ENCODE measurements at places on chromosomes 11 and 22.

- no peak for DNase-seq
Observed at GRCh38 chr11:43515090-43515489, 156.4 kb downstream of the TTC17 start.

DNA sequence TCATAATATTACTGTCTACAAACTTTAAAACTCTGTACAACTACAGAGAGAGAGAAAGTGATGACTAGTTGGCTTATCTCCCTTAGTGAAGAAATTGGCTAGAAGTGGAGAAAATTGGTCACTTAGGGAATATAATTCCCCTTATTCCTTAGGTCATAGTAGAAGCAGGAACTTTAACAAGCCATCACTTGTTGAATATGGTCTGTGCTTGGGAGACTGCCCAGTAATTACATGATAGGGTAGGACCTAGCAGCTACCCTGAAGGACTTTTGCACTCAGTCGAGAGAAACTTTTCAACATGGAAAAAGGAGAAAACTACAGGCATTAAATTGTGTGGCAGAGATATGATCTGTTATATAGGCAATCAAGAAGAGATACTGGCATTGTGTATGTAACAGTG is 576.5 kb upstream of the CCDC90B start:
- DNase-seq, result no peak

DNA sequence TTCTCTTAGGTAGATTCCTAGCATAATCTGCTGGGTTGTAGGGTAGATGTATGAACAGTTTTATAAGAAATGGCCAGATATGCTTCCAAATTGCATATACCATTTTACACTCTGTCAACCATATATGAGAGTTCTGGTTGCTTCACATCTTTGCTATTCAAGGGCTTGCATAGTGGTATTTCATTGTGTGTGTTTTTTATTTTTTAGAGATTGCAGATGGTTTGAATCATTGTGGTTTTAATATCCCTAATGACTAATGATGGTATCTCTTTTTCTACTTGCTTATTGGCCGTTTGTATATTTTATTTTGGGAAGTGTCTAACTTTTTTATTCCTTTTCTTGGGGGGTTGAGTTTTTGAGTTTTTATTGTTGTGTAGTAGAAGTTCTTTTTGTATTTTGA is 26.9 kb downstream of the RNF214 start:
- no peak for DNase-seq

- DNase-seq, result no peak
Observed at GRCh38 chr11:41281131-41281742, 178.2 kb downstream of the LRRC4C start.

GRCh38 chr11:113124006-113124405 is 162.8 kb downstream of the NCAM1 start:
- DNase-seq, result no peak

DNA sequence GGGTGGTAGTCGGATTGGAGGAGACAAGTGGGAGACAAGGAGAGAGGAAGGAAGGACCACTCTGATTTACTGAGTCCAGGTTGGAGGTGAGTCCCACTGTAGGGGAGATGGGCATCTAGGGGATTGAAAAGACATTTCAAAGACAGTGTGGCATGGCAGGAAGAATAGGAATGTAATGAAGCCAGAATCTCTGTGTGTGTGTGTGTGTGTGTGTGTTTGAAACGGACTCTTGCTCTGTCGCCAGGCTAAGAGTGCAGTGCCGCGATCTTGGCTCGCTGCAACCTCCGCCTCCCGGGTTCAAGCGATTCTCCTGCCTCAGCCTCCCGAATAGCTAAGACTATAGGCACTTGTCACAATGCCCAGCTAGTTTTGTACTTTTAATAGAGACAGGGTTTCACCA is 4.2 kb upstream of the CSDC2 start:
- no peak for DNase-seq

DNA sequence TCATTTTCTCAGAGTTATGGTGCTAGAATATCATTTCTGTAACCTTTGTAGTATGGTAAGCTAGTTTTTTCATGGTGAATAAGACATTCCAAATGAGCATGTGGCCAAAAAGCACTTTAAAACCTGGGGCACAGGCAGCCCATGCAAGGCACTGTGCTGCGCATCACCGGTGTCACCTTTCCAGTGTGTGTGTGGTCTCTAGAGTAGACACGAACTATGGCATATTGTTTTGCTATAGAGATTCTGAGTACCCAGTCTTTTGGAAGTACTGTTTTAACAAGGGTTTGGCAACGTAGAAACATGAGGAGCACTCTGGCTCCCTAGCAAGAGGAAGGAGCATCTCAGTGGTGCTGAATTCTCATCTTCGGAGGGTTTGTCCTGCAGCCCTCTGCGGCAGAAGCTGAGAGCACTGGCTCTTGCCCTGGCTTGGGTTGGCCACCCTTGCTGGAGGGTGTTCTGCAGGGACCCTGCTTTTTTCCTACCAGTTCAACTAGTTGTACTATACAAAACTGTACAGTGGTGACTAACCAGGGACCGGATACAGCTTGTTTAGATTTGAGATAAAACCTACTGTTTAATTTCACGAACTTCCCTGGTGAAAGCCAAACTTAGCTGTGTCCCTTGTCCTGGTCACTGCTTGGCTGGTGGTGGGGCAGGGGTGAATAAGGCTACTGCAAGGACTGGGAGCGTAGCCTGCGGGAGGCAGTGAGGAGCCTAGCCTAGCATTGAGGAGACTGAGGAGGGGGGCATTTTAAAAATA is 135.7 kb downstream of the ATXN10 start:
- no peak for DNase-seq

DNA sequence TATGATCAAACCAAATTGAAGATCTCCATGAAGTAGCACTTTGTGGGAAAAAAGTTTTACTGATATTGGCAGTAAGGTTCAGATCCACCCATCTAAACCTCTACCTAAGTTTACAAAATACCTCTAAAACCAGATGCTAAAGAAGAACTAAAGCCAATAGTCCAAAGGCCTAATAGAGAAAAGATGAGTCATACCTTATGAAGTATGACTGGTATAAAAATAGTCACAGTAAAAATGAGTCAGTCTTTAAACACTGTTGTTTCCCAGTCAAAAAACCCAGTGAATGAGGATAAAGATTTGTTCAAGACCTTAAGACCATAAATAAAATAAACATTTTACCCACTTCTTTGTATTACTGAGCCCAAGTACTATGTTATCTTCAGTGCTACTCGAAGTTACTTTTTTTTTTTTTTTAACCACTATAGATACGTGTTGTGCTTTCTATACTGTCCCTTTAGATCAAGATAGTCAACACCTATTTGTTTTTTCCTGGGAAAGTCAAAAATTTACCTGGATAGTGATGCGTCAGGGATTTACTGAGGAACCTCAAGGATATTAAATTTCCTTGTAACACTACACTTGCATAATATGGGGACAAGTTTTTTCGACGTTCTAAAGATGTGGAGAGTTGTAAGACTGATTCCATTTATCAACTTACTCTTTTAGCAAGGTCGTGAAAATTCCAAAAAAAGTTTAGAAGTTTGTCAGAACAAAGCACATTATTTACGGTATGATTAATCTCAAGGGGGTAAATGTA is 87.3 kb downstream of the CCDC73 start:
- no peak for DNase-seq

- DNase-seq, result no peak
Observed at GRCh38 chr11:75851203-75851602, 36.2 kb downstream of the UVRAG start.

- no peak for DNase-seq
Observed at GRCh38 chr11:112163875-112164685, at the start of gene IL18. IL18 (minus strand) TSS chr11:112164094; CDS start chr11:112155053, 9,041 bp downstream.

DNA sequence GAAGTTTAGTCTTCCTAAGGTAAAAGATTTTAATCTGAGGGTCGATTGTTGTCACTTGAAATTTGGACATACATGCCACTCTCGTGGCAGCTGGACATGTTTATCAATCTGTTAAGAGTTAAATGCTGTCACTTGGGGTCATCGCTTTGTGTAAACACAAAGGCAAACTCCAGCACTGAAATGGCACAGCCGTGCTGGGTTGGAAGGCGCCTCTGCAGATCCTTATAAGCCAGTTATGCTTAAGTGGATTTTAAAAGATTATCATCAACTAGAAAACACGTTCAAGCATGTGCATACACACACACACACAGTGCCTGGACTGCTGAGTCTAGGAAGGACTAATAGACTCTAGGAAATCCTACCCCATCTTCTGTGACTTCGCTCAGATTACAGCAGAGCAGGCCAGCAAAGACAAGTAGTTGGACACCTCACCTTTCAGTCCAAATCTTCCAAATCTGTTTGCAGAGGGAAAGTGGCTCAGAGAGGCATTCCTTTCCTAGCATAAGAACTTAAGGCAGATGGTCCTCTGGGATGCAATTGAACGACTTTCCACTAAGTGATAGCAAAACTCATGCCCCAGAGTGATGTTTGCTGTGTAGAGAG is 83.7 kb downstream of the CACNG2 start:
- no peak for DNase-seq

DNA sequence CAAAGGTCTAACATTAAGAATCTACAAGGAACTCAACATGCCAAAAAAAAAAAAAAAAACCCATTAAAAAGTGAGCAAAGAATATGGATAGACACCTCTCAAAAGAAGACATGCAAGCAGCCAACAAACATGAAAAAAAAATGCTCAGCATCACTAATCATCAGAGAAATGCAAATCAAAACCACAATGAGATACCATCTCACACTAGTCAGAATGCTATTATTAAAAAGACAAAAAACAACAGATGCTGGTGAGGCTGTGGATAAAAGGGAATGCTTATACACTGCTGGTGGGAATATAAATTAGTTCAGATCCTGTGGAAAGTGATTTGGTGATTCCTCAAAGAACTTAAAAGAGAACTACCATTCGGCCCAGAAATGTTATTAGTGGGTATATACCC is 257.7 kb upstream of the PLET1 start:
- DNase-seq, result no peak

GRCh38 chr22:40542821-40543540 is 93.5 kb downstream of the MRTFA start:
- DNase-seq, result no peak

DNA sequence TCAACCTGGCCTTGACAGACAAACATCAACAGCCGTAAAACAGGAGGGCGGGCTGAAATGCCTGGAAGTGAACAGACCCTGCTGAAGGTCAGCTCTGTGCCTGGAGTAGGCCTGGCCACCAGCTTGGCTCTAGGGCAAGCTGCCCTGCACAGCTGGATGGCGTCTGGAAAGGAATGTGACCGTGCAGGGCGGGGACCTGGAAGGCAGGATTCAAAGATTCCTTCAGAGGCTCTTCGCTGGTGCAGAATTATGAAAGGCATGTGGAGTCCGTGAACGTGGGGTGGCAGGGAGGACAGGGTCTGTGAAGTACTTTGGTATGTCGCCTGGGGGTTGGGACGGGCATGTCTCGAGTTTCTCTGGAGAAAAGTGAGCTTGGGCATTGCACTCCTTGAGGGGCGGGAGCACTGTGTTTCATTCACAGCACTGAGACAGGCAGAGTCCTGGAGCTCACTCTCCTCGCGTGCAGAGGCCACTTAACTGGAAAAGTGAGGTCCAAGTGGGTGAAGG is 1.5 kb downstream of the EHD1 start:
- DNase-seq, result no peak

- DNase-seq, result no peak
Observed at GRCh38 chr22:17162731-17163130, 3.7 kb upstream of the HDHD5 start.

DNA sequence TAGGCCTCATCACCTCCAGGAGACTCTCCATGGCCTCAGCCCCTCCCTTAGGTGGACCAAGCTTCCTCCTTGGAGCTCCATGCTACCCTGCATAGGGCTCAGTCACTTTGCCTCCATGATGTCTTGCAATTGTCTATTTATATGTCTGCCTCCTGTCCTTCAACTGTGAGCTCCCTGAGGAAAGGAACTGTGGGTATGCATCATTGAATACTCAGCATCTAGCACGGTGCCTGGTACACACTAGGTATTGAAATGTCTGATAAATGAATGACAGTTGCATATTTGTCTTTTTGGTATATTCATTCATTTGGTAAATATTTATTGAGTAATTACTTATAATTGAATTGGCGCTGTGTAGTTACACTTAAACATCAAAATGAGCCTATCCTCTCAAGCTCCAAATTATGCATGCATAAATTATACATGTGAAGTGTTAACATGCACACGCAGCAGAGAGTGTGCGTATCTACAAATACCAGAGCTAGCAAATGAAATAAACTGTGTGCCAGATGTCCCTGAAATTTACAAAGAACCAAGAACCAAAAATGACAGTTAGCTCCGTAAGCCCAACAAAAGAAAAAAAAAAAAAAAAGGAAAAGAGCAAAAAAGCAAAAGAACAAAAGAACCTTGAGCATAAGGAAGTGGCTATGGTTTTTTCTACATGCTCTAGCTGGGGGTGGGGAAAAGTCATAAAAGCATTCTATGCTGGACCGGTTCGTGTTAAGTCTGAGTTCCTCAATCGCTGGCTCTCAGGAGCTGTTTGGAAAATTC is 25.2 kb downstream of the GRAP2 start:
- no peak for DNase-seq

DNA sequence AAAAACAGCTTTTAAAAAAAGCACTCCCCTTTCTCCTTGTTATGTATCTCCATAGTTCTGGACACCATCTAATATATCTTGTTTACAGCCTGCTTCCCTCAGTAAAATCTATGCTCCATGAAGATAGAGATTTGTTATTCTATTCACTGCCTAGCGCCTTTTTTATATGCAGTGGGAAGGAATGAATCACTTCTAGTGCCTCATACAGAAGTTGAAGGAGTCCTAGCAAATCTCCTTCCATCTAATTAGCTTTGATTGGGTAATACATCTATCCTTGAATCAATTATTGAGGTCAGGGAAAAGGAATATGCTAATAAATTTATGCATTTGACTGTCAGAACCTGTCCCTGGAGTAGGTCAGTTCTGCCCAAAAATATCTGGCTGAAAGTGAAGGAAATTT is 25.8 kb downstream of the SPA17 start:
- DNase-seq, result no peak

DNA sequence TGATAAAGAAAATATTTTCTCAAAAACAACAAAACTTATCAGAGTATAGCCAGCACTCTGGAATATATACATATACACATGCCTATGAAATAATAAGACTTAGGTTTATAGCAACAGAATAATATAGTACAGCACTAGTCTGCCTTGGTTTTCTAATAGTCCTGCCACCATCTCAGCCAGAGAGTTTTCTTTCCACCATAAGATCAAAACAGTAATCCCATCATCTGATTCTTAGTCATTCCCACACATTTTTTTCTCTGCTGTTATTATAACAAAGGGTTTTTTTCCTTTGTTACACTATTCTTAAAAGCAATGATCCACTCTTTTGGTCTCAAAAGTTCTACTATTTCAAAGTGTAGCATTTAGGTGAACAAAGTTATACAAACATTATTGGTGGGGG is 15.1 kb downstream of the MTMR2 start:
- no peak for DNase-seq

- no peak for DNase-seq
Observed at GRCh38 chr11:86692317-86692716, 19.9 kb upstream of the ME3 start.

DNA sequence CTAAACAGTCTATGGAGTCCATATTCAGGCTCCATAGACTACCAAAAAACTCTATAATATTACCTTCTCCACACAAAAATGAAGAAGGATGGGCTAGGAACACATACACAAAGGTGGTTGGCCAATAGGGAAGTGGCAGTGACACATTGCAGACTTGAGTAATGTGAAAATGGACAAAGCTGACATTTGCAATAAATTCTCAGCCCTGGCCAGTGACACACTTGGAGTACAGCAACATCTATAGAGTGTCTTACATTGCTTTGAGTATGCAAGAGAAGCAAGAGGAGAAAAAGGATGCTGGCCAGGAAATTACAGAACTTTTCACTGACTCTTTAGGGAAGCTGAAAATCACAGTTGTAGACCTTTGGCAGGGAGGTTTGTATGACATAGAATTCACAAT is 7.3 kb upstream of the OR52W1 start:
- no peak for DNase-seq

- no peak for DNase-seq
Observed at GRCh38 chr11:99522467-99523173, 501.9 kb downstream of the CNTN5 start.
